Esophagus muscularis mucosa (tissue), 4 donors: ENCODE measurements at places on chromosomes 7 and 10. TPM values are rescaled to one million over a fixed set of nuclear protein-coding genes. Genes with fewer than 3 reads are reported as not detected.

Gene RBP4
- 0.83 TPM for total RNA-seq

DNA sequence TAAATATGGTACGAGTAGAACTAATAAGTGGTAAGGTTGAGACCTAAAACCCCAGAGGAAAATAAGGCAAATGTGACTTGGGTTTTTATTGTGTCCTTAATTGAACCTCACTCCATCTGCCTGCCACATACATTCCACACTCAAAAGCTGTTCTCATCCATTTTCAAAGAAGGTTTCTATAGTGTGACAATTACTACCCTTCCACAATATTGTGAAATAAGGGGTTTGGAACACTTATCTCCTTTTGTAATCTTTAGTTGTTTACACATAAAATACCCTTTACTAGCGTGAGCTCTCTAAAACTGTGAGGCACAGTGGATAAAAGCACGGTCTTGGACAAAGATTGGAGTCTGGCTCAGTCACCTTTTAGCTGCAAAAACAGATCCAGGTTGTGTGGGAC lies 166.6 kb downstream of the THSD7A start:
- H3K4me3 ChIP-seq, result no peak overlapping the region
- H3K27me3 ChIP-seq, result no peaks in the 10 kb centered on the region
- no peak for DNase-seq

Gene ARHGAP19
- total RNA-seq, result 3.5 TPM

DNA sequence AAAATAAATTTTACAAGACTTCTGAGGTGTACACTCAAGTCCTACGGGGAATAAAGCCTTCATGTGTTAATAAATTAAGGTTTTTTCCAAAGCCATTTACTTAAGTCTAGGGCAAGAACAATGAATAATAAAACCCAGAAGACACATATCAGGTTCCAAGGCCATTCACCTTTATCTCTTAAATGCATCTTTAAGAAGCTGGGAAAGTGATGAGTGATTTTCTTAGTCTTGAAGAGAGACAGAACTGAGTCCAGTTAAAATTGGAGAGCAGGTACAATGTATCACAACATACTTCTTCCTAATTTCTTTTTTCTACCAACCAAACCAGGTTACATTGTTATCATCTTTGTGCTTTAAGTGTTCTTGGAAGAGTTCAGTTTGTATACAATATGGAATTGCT lies 189.5 kb downstream of the RAPGEF5 start:
- DNase-seq, result no peak
- peaks cover 3% of the 10 kb centered on the region for H3K36me3 ChIP-seq
- H3K27ac ChIP-seq, result no peak overlapping the region
- H3K27me3 ChIP-seq, result no peaks in the 10 kb centered on the region

DNA sequence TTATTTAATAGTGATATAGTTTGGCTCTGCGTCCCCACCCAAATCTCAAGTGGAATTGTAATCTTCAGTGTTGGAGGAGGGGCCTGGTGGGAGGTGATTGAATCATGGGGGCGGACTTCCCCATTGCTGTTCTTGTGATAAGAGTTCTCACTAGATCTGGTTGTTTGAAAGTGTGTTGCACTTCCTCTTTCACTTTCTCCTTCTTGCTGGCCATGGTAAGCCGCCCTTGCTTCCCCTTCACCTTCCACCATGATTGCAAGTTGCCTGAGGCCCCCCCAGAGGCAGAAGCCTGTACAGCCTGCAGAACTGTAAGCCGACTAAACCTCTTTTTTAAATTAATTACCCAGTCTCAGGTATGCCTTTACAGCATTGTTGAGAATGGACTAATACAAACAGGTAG lies 101.4 kb downstream of the MTPAP start:
- no peak for DNase-seq
- no peaks in the 10 kb centered on the region for H3K36me3 ChIP-seq
- no peak overlapping the region for H3K27ac ChIP-seq
- no peak overlapping the region for H3K4me3 ChIP-seq
